ENCODE measurements at places on chromosomes 1 and 21.
A peak's percentile ranks its signal among the peaks of the same experiment; 100 is the strongest.

DNA sequence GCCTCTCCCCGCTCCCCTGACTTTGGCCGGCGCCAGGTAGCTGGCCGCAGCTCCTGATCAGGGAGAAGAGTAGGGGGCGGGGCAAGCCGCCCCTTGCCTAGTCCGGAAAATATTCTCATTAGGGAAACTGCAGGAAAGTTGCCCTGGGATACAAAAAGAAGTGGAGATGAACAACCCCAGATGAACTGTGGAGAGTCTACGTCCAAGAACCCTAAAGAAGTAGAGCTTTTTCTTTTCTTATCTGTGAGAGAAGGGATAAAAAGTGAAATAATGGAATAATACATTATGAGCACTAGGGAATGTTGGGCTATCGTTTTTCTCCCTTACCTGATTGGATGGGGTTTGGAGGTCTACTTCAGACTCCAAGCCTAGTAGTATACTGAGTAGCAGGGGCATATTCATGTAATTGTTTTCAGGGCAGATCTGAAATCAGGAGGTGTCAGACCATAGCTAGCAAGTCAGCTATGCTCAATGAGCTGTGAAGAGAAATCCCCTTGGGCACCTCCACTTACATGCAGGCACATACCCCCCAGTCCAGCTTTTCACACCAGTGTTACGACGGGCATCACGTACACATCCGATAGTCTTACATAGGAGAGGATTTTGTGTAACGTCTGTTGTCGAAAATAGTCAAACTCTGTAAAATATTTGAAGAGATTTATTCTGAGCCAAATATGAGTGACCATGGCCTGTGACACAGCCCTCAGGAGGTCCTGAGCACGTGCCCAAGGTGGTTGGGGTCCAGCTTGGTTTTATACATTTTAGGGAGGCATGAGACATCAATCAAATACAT is 1.7 kb upstream of the DUSP10 start:
- DNase-seq = no peak

- DNase-seq = no peak
Measured at GRCh38 chr1:61910035-61910434, 167.8 kb downstream of the PATJ start.

GRCh38 chr21:15421441-15421881 is 308.3 kb upstream of the USP25 start:
- no peak for DNase-seq

DNA sequence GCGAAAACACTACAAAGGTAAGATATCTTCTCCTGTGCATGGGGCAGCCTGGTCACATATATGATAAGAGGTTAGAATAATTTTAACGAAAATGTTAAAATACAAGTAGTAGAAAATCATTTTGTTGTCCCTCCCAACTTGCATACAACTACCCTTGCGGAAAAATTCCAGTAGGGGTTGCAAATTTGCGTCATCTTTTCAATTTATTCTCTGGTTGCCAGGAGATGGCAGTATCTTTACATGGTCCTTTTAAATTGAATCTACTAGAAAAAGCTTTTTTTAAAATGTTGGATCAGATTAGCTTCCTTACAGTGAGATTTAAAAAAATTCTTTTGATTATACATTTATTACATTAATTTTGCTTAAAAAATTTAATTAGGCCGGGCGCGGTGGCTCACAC is 10.9 kb downstream of the S100PBP start:
- peak; percentile 25 for DNase-seq

DNA sequence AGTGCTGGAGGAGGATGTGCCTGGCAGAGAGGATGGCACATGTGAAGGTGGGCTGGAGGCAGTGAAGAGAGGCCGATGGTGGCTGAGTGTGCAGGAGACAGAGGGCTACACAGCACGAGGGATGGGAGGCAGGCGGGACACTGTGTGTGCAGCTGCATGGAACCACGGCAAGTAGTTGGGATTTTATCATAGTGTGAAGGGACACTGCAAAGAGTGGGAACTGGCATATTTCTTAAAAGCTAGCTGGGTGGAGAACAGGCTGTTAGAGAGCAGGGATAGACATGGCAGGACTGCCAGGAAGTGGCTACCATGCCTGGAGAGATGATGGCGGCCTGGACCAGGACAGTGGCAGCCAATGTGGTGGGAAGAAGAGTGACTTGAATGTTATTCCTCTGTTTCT is 102.4 kb upstream of the TLR5 start:
- no peak for DNase-seq

- DNase-seq = no peak
Measured at GRCh38 chr1:25566176-25566729, 22.8 kb downstream of the LDLRAP1 start.

DNA sequence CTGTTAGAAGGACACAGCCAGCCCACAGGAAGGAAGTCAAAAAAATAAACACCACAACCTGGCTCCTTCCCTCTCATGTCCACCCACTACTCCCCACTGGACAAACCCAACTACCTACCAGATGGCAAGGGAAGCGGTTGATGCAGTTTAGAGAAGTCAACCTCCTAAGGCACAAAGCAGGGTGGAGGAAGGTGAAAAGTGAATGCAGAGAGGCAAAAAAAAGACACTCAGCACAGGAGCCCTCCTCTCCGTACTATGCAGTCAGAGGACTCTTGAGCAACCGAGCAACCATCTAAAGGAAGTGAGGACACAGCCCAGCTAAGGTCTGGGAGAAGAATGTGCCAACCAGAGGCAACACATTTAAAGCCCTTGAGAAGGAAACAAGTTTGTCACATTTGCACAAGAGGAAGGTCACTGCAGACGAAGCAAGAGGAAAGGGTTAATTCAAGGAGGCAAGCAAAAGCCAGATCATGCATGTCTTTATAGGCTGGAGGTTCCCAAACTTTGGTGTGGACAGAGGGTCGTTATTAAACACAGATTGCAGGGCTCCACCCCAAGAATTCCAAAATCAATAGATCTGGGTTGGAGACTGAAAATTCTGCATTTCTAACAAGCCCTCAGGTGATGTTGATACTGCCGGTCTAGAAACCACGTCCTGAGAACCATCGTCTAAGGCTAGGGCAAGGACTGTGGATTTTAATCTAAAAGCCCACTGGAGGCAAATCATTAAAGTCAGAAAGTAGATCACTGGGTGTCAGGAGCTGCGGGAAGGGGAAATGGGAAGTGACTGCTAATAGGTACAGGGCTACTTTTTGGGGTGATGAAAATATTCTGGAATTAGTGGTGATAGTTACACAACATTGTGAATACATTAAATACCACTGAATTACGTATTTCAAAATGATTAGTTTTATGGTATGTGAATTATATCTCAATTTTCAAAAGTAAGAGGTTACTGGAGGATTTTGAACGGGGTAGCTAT is 19.7 kb downstream of the TP53BP2 start:
- DNase-seq = peak; percentile 88

GRCh38 chr1:20716232-20716631 is 1.6 kb downstream of the KIF17 start:
- no peak for DNase-seq

DNA sequence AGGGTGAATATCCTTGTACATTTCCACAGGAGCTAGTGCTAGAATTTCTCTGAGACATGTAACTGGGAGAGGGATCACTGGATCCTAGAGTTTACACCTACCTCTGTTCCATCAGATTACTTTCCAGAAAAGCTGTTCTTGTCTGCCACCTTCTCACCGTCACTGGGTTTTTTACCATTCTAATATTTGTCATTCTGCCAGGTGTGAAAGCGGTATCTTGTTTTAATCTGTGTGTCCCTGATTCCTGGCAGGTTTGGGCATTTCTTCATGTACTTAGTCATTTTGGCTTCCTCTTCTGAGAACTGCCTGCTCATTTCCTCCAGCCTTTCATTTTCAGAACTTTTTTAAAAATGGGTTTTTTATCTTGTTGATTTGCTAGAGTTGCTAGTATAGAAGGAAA is 5.1 kb downstream of the PMF1 start:
- peak; percentile 78 for DNase-seq

- peak; percentile 39 for DNase-seq
Measured at GRCh38 chr1:243213045-243213787, 41.9 kb downstream of the CEP170 start.

GRCh38 chr1:22296701-22297591 is 154.0 kb upstream of the WNT4 start:
- peak; percentile 4 for DNase-seq

DNA sequence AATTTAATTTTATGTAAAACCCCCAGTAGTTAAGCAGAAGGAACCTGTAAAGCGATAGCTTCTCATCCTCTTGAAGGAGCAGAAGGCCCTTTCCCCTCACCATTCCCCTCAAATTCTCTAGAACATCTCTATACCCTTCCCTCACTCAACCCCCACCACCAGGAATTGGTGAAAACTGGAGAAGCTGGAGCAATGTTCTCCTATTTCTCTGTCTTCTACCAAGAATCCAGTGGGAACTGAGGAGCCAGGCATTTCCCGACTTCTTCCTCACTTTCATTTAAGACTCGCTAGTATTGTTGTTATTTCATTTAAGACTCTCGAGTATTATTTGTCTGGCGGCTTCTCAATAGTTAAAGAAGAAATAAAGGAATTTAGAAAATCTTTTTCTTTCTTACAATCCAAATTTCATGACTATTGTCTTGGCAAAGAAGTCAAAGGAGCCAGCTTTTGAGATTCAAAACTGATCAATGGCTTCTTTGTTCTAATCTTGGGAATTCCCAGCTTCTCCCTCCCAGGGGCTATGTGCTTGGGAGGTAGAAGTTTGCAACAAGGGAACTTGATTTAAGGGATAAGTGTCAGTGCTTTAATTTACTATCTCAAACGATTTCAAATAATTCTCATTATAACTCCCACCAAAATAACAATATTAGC is 253.3 kb upstream of the ADGRL2 start:
- DNase-seq = no peak

DNA sequence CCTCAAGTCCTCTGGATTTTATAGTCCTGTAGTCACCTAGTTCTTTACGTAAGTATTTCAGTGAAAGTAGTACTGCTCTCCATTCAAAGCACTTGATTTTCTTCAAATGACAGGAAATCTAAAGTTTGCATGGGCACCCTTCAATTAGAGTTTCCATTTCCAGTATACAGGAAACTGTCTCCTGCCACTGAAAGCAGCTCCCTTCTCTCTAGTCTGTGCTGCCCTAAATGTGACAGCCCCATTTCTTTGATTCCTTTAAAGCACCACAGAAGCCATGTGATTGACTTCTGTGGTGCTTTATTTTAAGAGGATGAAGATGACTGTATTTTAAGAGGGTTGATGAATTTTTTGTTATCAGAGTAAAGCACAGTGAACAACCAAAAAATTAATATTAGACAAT is 226.1 kb downstream of the DNAH14 start:
- no peak for DNase-seq

DNA sequence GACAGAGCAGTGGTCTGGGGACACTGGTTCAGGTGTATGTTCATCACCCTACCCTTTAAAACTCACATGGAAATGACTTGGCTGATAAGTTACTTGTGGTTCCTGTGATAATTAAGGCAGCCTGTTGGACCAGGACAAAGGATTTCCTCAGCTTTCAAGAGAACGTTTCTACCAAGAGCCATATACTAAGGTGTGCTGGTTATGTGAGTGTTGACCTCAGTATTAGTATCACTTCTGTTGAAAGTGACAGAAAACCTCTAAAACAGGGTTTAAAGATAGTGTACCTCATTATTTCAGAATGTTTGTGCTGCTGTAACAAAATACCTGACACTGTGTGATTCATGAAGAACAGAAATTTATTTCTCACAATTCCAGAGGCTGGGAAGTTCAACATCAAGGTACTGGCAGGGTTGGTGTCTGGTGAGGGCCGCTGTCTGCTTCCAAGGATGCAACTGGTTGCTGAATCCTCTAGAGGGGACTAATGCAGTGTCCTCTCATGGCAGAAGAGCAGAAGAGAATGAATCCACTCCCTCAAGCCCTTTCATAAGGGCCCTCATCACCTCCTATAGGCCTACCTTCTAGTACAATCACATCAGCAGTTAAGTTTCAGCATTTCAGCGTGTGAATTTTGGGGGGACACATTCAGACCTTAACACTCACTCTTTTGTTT is 54.9 kb downstream of the UCK2 start:
- DNase-seq = no peak

DNA sequence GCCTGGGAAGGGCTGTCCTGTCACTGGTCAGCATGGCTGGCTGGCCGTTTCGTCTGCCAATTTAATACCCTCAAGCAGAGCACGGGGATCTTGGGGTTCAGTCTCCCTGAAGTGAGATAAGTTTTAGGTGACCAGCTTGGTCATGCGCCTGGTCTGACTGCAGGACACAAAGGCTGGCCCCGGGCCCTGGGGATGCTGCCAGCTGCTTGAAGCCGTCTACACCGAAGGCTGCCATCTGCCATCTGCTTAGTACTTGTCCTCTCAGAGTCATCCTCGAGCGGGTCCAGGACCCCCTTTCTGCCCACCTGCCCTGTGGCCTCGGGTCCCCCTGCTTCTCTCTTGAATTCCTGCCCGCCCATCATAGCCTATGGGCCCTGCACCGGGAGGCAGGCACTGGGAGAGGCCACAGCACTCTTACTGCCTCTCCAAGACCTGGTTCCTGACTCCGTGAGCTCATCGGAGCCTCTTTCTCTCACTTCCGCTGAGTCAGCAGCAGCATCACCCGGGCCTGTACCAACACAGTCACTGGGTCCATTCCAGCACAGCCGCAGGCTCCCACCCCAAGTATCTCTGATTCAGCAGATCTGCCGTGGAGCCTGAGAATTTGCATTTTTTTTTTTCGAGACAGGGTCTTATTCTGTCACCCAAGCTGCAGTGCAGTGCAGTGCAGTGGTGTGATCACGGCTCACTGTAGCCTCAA is 7.0 kb downstream of the FBLIM1 start:
- no peak for DNase-seq

DNA sequence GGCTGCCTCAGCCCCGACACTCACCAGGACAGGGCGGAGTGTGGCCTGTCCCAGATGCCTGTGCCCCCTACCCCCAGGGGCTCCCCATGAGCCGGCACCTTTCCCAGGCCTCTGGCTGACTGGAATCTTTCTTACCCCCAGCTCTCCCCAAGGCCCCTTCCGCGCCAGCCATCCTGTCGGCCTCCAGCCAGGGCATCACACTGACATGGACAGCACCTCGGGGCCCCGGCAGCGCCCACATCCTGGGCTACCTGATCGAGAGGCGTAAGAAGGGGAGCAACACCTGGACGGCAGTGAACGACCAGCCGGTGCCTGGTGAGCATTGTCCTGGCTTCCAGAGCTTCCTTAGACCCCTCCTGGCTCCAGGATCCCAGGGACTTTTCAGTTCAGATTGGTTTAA is 26.5 kb downstream of the IGFN1 start:
- DNase-seq = no peak

GRCh38 chr21:21997390-21998333 is 999.5 kb downstream of the NCAM2 start:
- no peak for DNase-seq

DNA sequence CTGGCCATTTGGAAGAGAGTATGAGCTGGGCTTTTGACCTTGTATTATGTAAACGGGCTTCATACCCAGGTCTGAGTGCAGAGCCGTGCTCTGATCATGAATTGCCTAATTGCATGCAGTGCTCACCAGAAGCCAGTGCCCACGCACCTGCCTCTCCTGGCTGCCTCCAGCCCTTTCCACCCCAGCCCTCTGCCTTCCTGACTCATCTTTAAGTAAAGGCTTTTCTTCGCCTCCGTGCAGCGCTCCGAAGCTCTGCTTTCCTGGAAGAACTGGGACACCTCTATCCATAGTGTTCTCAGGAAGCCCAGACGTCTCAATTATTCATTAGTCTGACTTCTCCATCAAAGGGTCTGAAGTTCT is 413.7 kb downstream of the PTPRU start:
- no peak for DNase-seq
